T-helper 17 cell (primary cell): ENCODE measurements at places on chromosomes 2 and 18.

DNA sequence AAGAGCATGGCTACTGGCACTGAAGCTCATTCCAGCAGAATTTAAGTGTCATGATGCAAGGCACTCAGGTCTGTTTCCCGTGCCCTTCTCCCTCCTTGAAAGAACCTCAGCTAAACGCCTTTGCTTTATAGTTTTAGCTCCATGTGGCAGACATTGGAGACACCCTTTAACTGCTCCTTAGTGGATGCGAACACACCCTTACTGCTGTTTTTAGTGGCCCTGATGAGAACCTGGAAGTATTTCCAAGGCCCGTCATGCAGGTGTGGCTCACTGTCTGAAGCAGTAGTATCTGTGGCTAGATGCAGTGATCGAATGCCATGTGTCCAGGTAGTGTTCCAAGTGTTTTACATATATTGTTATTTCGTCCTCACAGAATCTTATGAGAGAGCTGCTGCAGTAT, 28.3 kb downstream of the KIF5C start:
- DNase-seq = no peak

DNA sequence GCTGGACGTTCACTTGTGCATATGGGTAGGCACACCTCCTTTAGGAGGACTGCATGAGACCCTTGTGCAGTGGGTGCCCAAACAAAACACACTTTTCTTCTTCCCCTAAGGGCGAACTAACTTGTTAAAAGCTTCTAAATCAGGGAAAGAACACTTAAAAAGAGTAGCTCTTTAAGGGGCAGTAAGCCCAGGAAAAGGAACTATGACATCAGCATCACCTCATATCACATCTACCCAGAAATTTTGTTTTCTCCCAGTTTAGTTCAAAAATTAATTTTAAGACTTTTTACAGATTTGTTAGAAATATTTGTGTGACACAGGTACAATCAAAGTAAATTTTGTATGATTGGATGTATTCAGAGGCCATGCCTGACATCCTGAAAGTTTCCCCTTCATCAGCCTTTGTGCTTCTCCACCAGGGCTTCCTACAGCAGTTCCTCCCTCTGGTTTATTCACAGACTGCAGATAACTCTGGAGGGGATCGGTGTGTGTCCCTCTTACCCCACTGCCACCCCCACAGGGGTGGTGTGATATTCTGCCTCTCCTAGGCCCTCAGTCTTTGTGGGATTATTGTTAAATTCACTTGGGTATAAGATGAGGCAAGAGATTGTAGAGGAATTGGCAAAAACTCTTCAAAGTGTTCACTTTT, 27.6 kb downstream of the BCL2L11 start:
- no peak for DNase-seq

DNA sequence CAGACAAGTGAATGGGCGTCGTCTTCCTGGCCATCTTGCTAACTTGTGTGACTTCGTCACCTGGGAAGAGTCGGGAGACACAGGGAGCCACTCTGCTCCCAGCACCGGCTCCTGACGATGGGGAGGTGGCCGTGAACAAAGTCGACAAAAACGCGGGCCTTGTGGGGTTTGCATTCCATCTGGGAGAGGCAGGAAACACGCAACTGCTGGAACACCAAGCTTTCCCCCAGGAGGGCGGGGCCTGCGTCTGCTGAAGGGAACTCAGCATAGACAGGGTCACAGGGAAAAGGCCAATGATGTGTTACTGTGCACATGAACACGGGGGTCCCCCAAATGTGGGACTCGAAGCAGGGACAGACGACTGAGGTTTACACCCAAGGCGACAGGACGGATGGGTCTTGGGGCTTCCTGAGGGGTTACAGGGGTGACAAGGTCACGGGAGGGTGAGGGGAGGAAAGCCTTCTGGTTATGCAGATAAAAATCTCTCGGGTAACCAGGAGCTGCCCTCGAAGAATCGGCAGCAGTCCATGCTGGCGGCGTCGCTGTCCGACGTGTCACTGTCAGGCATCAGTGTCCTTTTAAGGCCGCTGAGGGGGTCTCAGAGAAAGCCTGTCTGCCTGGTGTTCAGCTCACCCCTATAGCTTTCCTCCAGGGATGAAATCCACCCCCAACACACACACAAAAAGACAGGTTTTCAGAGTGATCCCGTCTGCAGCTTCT, 28.2 kb upstream of the PRLH start:
- no peak for DNase-seq

- no peak for DNase-seq
These were observed 35.8 kb downstream of the MFSD6 start for GRCh38 chr2:190443778-190444481.

DNA sequence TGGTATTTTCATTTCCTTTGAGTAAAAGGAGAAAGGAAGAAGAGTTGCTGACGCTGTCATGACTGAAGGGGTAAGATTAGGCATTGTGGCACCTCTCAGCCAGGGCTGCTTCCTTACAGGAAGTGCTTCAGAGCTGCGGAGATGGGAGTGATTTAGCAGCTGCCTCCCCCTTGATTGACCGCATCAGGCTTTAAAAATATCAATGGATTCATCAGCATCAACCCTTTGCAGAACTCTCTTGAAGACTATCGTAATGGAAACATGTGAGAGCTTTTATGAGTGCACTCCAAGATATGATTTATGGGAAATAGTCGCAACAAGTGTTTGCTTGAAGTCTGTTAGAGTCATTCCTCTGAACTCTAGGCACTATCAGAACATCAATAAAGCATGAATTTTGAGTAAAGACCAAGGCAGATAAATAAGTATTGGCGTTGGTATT, 141.1 kb downstream of the CSRNP3 start:
- no peak for DNase-seq

GRCh38 chr2:98479959-98480524, 35.4 kb downstream of the INPP4A start:
- DNase-seq = no peak

DNA sequence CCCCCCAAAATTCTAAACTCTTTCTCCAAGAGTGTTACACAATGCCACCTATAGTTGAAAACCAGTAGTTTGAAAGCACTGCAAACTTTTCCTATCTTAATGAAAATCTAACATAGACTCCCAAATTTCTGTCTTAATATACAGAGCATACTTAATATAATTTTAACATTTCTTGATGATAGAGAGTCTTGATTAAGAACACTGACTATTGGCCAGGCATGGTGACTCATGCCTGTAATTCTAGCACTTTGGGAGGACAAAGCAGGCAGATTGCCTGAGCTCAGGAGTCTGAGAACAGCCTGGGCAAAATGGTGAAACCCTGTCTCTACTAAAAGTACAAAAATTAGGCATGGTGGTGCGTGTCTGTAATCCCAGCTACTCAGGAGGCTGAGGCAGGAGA, 34.2 kb downstream of the ASXL2 start:
- no peak for DNase-seq

DNA sequence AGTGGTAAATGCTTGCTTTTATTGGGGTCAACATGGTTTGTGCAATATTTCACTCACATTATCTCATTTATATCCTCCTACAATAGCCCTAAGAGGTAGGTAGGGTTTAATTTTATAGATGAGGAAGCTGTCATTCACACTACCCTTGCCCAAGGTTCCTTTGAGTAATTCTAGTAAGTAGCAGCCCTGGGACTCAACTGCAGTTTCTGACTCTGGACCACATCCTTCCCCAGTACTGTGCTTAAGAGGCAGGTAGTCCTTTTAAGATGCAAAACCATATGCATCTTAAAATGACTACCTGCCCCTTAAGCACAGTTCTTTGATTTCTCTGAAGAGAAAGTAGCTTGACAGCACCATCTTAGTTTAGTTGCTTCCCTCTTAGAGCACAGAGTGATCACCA, 15.7 kb upstream of the NT5C1B start:
- DNase-seq = no peak

DNA sequence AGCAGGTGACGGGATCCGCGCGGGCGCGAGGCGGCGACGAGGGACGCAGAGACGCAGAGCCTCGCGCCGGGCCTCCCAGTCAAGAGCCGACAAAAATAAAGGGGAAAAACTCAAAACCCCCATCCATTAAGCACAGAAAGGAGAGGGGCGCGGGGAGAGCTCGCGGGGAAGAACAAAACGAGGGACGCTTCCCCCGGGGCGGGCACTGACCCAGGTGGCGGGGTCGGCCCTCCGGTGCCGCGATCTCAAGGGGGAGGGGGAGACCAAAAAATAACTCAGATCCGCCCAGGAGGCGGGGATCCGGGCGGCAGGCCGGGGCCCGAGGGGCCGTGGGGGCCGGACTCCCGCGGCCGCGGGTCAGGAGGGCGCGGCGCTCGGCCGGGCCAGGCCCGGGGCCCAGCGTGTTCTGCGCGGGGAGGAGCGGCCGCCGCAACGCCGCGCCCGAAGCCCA, 597 bp downstream of the RNF103 start:
- DNase-seq = peak; percentile 30

GRCh38 chr18:24972577-24972976, 379.4 kb downstream of the ZNF521 start:
- DNase-seq = no peak
